NCI-H187 treated with DMSO at 0.1 percent for 48 hours (cell line): ENCODE measurements at places on chromosomes 7 and 10.

- DNase-seq, result no peak
Measured at GRCh38 chr10:129514568-129515451, 47.8 kb downstream of the MGMT start.

GRCh38 chr7:98309566-98309965, 28.1 kb downstream of the BRI3 start:
- DNase-seq, result no peak

- no peak for DNase-seq
Measured at GRCh38 chr7:128151635-128152034, 89.4 kb upstream of the LEP start.

DNA sequence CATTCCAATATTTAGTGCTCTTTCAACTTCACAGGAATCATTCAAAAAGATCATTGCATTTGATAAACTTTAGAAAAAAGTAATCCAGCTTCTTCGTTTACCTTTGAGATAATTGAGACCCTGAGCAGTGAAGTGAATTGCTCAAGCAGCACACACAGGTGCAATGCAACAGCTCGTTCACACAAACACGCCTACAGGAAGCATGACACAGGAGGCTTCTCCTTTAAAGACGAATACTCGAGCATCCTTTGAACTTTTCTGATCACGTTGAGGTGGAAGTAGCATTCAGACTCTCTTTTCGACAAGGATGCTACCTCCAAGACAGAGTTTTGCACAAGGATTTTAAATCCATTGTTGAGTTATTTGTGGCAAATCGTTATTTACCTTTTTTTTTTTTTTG, 18.0 kb upstream of the RSU1 start:
- DNase-seq, result no peak

- DNase-seq, result no peak
Measured at GRCh38 chr10:3408603-3409365, 236.2 kb upstream of the PITRM1 start.
